ENCODE measurements at places on chromosomes 6 and 20.

DNA sequence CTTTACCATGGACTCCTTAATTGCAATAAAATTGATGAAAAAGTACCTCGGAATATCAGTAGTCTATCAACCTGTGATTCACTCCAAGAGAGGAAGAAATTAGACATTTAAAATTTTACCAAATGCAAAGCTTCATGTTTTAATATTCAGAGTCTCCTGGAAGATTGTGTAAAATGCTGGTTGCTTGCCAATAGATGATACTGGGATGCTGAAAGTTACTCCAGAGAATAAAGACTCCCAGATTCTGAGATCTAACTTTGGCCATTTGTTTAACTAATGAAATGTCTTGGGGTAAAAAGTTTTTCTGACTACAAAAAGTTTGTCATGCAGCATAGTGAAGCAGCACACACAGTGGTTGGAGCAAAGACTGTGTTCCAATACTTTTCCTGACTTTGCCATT lies 176.7 kb upstream of the RSPO3 start:
- DNase-seq: no peak

DNA sequence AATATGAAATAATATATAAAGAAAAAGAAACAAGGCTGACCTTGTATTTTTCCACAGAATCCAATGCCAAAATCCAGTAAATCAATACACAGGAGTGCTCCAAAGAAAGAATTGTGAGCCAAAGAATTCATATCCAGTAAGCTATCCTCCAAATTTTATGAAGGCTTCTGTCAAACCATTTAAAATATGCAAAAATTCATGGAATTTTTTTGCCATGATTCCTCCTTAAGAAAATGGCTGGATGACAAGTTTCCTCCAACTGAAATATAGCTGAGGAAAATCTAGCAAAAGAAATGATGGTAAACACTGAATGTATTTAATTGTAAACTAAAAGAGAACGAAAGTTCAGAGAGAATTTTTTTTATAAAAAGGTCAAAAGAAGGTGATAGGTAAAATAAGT lies 290.3 kb downstream of the UBE3D start:
- DNase-seq: no peak

GRCh38 chr20:3980260-3981131 lies 34.9 kb downstream of the RNF24 start:
- DNase-seq: peak; percentile 55

- no peak for DNase-seq
Measured at GRCh38 chr6:136033416-136033815, 181.9 kb downstream of the PDE7B start.

DNA sequence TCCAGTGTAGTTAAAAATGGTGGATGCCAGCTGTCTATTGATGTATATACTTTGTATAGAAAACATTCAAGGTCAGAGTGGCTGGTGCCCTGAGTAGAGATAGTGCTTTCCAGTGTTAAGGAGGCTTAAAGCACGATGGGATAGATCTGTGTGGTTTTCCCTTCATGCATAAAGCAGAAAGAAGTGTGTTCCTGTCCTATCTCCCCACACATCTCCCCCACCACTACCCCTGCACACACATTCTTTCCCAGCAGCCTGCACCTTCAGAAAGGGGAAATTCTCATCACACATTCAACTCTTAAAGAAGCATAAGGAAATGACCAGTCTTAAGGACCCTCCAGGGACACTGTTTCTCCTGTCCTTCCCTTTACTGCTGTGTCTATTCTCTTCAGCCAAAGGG lies 221.7 kb upstream of the TAB2 start:
- DNase-seq: no peak

DNA sequence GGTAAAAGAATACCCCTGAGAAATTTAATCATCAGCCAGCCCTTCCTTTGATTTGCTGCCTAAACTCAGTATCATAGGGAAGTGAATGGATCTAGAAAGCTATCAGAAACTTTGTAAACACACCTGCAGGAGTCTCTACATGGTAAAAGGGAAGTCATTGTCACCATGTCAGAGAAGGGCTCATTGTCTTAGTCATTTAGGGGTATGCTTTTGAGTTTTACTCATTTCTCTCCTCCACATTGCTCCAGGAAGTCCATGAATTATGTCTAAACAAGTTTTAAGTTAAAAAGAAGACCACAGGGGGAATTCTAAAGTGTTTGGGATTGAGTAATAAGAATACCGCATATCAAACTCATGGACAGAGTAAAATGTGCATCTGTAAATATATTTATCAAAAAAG lies 2.5 kb downstream of the SLC17A1 start:
- no peak for DNase-seq

DNA sequence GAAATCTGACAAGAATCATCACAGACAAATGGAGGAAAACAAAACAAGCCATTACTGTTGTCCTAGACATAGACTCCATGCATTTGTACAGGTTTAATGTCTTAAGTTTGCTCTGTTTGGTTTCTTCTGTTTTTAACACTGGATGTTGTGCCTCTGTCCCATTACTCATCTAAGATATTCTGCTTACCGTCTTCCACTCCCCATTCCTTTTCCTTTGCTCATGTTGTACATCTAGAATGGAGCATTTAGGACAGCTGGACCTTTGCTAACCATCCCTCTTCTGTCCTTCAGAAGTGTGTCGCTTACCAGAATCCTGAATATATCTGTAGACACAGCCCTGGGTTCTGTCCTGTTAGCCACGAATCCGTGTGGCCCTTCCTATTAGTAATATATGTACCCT lies 35.2 kb downstream of the RAB22A start:
- no peak for DNase-seq

GRCh38 chr6:38501931-38502330 lies 137.8 kb downstream of the BTBD9 start:
- no peak for DNase-seq

- no peak for DNase-seq
Measured at GRCh38 chr6:140276719-140277118, 902.3 kb upstream of the CITED2 start.

DNA sequence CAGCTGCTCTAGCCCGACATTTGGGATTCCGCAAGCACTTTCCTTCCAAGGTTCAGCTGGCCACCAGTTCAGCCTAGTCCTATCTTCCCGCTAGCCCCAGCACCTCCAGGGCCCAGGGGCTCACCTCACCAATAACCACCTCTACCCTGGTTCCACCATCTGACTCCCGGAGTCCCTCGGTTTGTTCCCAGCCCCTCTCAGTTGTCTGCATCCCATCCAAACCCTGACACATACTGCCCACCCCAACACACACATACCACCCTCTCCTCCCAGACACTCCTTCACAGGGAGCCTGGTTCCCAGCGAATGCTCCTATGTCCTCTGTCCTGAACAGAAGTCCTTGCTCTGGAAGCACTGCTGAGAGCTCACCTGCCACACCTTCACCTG lies 418 bp downstream of the TNXB start:
- no peak for DNase-seq
